NCI-H1930 (cell line): ENCODE measurements at places on chromosomes 2 and 18.

GRCh38 chr2:40300391-40300790 is 151.5 kb downstream of the SLC8A1 start:
- no peak for DNase-seq

GRCh38 chr18:12991821-12992179 is 638 bp downstream of the CEP192 start:
- no peak for DNase-seq

DNA sequence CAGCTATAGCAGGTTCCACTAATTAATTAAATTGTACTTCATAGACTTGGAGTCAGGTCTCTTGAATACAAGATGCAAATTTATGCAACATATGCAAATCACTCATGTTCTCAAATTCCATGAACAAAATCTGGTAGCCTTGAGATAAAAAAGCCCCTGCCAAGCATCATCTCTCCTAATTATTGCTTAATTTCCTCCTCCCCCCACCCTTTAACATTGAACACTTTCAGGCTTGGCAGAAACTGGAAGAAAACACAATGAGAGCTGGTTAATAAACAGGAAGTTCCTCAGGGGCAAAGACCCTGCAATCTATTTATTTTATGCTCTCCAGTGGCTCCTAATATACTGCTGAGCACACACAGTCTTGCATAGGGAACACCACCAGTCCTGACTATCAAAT is 35.6 kb upstream of the ACVR1 start:
- DNase-seq, result no peak

DNA sequence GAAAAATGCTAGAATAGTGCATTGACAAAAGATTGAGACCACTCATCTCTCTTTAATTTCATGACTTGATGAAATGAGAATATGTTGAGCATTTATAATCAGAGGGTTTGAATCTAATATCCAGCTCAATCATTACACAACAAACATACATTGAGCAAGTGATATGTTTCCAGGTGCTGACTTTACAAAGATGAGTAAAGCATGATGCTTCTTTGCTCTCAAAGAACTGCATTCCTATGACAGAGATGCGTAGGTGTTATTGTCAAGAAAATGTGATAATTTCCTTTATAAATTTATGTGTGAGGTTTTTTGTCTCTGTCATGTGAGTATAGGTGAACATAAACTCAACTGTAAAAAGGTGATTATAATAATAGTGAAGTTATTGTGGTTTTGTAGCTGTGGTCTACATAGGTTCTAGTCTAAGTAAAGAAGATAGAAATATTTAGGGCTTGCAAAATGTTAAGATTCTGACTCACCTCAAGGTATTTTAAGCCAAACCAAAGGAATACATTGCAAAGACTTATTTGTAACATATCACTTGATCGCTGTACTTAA is 389.8 kb downstream of the GALNT13 start:
- no peak for DNase-seq

DNA sequence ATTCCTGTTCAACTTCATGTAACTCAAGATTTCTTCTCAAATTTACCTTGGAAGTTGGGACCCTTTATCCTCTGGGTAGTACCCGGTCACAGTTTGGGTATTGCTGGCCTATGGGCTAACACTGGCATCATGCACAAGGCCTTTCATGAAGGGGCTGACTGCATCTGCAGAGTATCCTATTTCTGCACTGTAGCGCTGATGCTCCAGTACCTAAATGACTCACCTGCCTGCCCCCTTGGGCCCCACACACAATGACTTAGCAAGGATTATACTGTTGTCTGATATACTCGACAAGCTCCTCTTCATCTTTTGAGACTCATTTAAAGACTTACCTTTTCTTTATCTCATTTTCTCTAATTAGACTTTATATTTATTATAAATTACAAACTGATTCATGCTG is 39.9 kb downstream of the DNAH6 start:
- DNase-seq, result no peak

- DNase-seq, result no peak
Measured at GRCh38 chr2:85761-86160, 39.5 kb upstream of the FAM110C start.

DNA sequence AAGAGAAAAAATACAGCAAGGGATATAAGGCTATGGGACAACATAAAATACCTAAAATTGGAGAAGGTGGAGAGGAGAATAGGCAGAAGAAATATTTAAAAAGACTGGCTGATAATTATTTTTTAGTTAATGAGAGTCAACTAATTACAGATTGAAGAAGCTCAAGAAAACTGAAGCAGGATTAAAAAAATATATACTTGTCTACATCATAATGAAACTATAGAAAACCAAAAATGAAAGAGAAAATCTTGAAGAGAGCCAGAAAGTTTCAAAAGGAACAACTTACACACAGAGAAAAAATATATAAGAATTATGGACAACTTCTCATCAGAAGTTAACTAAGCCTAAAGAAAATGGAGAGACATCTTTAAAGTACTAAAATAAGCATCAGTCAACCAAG is 62.9 kb upstream of the APCDD1 start:
- DNase-seq, result no peak
